ENCODE measurements at places on chromosomes 3 and 15.

GRCh38 chr3:195524171-195524896 is 18.8 kb downstream of the PPP1R2 start:
- DNase-seq, result no peak

DNA sequence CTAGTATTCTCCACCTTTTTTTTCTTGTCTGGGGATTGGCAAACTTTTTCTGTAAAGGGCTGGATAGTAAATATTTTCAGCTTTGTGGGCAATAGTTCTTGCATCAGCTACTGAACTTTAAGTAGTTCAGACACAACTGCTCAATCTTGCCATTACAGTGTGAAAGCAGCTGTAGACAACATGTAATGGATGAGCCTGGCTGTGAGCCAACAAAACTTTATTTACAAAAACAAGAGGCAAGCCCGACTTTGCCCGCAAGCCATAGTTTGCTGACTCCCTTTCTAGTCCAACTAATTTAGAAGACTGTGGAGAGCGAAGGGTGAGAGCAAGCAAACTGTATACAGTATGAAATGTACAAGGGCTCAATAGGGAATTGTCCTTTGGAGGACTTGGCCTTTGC is 6.2 kb downstream of the FRMD4B start:
- no peak for DNase-seq

- no peak for DNase-seq
Measured at GRCh38 chr3:137948400-137949072, 61.4 kb upstream of the CLDN18 start.

DNA sequence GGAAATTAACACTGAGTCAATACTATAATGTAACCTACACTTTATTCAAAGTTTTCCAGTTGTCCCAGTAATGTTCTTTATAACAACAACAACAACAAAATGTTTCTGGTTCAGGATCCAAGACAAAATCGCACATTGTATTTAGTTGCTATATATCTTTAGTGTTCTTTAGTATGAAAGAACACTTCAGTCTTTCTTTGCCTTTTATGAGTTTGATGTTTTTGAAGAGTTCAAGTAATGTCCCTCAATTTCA is 7.6 kb upstream of the GRAMD1C start:
- no peak for DNase-seq

DNA sequence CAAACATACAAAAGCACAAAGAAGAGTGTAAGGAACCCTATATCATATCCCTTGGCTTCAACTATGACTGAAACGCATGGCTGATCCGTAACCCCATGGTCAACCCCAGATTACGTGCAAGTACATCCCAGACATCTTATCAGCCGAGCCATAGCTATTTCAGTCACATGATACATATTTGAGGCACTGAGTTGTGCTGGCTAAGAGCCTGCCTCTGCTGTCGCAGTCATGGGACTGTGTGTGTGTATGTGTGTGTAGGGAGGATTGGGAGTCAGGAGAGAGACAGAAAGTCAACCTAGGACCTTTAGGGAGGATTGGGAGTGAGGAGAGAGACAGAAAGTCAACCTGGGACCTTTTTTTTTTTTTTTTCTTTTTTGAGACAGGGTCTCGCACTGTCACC is 8.4 kb downstream of the ST6GAL1 start:
- no peak for DNase-seq

All from NCI-H187 treated with DMSO at 0.1 percent for 48 hours (cell line).